ENCODE measurements at places on chromosomes 12 and 14.

DNA sequence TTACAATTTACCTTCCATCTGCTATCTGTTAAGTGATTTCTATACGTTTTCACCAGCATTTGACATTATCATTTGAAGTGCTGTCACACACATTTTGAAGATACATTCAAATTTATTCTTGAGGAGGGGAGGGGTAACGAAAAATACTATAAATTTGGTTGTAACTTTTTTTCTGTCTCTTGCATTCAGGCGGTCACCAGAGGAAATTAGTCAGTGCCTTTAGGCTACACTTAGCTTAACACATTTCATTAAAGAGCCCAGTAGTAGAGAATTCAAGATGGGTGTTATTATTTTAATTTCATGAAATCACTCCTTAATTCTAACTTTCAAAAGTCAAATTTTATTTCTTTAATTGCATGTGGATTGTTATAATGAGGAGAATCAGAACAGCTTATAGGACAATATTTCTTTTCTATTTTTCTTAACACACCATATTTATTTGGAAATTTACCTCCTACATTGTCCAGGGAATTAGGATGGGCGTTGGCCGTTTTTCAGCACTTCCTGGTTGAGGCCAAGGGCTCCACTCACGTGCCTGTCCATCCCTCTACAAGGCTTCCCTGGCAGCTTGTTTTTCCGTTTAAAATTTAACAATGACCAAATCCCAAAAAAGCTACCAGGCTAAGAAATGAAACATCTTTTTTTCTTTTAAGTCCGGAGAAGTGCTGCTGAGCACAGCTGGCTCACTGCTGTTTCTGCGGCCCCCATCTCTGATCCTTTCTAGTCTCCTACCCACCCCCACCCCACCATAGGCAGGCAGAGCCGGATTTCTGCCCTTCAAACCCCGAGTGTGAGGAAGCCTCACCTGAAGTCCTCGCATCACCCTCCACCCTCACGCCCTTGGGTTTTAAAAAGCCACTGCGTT is 1.1 kb upstream of the FAR2 start:
- DNase-seq = no peak

- no peak for DNase-seq
These were observed 354.9 kb downstream of the TMEM121 start for GRCh38 chr14:105881021-105881930.

DNA sequence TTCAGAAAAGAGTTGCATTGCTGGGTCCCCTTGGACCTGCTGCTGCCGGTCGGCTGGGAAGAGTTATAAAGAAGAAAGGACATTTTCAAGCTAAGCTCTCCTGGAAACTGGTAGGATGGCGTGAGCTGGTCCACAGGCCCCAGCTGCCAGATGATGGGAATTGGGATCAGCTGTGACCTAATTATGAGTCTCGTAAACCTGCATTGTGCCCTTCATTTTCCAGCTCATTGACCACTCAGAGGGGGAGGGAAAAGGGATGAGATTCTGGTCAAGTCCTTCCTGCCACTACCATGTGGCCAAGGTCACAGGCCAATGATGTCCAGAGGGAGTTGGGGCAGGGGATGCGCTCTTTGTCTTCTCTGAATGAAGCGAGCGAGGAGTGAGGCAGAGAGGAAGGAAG is 320.9 kb downstream of the NRXN3 start:
- no peak for DNase-seq

- no peak for DNase-seq
These were observed 109.3 kb downstream of the ETV6 start for GRCh38 chr12:11758510-11759493.

- DNase-seq = no peak
These were observed 149.2 kb downstream of the PHLDA1 start for GRCh38 chr12:75882421-75882820.

DNA sequence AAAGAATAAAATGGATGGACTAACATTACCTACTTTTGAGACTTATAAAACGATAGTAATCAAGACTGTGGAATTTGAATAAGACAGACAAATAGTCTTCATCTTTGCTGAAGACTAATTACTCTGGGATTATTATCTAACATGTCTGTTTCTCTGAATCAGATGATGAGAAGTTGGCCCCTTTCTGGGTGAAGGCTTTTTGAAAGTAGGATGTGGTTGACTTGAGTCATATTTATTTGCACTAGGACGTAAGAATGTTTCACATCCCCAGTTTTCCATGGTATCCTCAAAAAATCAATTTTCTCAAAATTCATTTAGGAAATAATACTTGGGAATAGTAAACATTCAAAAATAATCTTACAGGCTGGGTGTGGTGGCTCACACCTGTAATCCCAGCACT is 31.8 kb downstream of the PKP2 start:
- no peak for DNase-seq

GRCh38 chr14:24131549-24131966 is 1.1 kb downstream of the FITM1 start:
- DNase-seq = no peak

DNA sequence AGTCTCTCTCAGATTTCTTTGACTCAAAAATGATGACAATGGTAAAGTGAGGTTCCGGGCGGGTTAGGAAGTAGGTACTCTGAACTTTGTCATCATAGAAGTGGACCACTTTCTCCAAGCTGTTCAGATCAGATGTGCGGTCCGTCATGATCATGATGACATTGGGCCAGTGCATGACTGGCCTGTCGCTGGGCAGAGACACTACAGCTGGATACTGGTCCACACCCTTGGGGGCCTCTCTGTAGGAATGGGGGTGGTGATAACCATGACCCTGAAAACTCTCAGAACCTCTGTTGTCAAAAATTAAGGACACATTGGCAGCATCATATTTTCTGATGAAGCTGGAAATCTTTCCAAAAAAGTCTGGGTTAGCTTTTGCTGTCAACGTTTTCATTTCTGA is 28.2 kb downstream of the KICS2 start:
- DNase-seq = no peak

DNA sequence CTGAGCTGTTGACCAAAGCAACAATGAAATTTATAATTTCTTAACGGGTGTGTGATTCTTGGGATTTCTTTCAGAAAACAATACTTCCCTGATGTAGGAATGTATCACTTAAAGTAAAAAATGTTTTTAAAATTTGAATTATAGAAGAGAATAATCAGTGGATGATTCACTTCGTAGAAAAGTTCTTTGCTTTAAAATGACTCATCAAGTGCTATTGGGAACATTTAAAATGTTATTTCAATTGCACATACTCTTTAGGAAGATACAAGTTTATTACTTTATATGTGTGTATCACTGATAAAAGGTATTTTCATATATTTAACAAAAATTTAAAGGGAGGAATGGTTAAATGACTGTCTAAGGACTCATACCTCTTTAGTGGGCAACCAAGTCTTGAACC is 155.3 kb downstream of the PDE3A start:
- DNase-seq = no peak

DNA sequence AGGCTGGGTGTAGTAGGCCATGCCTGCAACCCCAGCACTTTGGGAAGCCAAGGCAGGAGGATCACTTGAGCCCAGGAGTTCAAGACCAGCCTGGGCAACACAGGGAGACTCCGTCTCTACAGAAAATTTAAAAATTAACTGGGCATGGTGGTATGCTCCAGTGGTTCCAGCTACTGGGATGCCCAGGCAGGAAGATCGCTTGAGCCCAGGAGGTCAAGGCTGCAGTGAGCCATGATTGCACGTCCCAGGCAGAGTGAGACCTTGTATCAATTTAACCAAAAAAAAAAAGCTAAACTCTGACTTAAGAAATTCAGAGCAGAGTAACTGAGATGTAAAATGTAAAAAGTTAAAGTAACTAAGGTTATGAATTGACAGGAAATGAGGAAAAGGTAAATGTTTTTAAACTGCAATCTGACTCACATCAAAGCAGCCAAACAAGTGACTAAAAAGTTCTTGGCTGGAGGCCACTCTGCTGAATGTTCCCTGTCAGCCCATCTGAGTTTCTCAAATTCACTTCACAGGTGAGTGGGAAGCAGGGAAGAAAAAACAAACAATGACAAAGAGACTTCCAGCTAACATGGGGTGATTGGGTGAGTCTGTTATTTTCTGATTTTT is 21.3 kb downstream of the PRKD1 start:
- DNase-seq = no peak

DNA sequence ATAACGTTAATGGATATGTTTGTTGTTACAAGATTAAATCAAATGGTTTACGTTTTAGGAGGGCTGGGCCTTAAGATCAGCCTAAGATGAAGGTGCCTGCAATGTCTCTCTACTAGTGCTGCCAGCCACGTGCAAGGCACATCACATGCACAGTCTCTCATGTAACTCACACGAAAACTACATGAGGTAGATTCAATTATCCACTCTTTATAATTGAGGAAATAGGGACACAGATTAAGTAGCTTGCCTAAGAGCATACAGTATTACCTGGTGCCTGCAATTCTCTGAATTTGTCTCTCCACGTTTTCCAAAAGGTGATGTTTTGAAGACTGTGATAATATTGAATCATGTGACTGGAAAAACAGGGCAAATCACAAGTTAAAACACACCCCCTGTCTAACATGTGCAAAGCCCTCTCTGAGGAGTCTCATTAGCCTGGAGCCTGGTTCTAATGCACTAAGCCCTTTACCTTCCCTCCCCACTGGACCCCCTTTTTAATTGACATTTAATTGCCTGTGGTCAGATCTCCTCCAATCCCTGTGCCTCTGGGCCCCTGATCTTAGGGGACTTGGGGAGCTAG is 14.6 kb upstream of the ATP2A2 start:
- DNase-seq = no peak

GRCh38 chr14:20482382-20482781 is 13.2 kb downstream of the PNP start:
- DNase-seq = no peak

DNA sequence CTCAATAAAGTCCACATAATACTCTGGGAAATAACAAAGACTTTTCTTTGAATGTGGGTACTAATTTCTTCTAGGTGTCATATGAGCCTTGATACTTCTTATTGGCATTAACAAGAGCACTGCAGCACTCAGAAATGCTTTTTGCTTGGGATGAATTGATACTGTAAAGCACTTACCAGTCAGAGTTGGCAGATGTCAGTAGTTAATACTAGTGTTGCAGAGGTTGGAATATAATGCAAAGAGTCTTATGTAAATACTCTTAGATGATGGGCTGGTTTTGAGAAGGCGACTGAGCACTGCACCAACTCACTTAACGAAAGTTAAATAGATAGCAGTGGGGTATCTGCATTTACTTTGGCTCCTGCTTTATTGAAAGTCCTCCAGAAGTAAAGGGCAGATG is 25.6 kb upstream of the MBIP start:
- no peak for DNase-seq

DNA sequence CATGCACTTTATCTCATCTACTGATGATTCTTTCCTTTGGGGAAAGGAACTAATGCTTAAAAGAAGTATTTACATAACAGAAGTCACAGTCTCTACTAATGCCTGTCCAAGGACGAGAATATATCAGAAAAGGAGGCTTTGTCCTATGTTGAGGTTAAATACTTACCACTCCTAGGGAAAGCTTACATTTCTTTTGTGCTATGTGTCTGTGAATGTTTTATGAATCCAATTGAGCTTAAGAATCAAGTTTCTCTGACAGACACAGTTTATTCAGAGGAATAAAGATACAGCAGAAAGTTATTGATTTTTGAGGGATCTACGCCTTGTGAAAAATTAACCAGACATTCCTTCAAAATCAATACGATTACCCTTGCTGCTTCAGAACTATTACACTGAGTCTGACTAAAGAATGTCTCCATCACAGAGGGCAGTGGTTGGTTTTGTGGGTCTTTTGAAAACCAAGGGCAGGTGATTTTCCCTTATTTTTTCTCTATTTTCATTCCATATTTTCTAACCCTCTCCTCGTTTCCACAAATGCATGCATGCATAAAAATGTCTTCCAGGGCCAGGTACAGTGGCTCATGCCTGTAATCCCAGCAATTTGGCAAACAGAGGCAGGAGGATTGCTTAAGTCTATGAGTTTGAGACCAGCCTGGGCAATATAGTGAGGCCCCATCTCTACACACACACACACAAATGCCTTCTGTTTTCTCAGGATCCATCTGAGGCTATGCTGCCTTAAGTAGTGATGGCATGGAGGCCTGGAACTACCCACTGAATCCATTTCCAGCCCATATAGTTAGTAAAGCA is 1095.1 kb downstream of the GALC start:
- DNase-seq = no peak

DNA sequence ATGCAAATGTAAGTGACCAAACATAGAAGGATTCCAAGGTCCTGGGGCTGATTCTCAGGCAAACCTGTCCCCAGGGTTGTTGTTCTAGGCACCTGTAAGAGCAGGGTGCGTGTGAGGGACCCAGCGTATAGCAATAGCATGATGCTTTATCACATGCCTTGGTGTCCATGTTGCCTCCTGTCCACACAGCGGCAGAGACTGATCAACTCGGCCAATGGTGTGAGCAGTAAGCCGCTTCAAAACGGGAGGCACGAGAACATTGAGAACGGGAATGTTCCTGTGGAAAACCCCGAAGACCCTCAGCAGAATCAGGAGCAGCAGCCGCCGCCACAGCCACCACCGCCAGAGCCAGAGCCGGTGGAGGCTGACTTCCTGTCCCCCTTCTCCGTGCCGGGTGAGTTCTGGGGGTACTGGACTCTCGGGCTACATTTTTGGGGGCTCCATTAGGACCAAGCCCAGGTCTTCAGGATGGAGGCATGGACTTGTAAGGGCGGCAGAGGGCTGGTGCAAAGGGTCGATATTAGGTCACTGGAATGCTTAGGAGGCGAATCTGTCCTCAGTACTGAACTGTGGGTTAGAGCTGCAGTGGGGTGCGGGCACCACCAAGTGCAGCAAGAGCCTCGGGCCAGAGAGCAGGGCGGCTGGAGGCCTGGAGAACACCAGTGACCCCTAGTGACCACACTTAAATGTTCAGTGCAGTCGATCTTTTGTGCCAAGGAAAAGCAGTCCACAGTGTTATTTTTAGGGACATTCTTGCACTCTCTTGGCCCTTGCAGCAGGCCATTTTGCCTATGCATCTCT is 57.2 kb upstream of the RIN3 start:
- peak; percentile 77 for DNase-seq

DNA sequence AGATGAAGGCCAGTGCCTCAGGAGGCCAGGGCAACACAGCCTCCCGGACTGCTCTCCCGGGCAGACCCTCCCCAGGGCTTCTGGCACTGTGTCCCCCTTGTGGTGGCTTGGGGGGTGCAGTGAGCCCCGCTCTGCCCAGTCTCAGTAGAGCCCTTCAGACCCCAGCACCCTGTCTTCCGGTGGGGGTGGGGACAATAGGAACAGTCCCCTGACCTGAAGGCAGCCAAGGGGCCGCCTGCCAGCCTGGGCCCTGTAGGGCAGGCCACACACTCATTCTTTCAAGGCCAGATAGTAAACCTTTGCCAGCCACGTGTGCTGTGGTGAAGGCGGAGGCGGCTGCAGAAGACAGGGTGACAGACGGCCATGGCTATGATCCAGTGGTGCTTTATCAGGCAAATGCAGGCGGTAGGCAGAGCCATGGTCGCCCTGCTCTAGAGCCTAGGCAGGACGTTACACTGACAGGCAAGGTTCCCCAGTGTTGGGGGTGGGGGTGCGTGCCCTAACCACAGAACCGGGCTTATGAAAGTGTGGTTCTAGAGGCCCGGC is 15.0 kb downstream of the ZFYVE21 start:
- DNase-seq = no peak

Data from ELF-1 (cell line).